Mesenteric fat pad (tissue), 1 donor: ENCODE measurements at places on chromosomes 11 and 22.

- DNase-seq, result no peak
Measured at GRCh38 chr11:106228996-106229395, 151.5 kb downstream of the AASDHPPT start.

- no peak for DNase-seq
Measured at GRCh38 chr11:8640267-8640906, 42.1 kb downstream of the TRIM66 start.

DNA sequence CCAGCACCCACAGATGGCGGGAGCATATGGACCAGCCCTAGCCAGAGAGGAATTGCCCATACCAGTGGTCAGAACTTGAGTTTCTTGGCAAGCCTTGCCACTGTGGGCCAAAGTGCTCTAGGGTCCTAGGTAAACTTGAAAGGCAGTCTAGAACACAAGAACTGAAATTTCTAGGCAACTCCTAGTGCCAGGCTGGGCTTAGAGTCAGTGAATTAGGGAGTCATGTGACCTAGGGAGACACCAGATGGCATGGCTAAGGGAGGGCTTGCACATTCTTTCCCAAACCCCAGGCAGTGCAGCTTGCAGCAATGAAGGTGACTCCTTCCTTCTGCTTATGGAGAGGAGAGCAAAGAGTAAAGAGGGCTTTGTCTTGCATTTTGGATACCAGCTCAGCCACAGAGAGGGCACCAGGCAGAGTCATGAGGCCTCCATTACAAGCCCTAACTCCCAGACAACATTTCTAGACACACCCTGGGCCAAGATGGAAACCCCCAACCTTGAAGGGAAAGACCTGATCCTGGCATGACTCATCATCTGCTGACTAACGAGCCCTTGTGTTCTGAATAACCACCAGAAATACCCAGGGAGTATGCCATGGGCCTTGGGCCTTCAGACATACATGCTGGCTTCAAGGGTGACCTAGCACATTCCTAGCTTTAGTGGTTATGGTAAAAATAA is 19.2 kb upstream of the OR56A3 start:
- DNase-seq, result no peak

GRCh38 chr22:39724390-39724789 is 153.8 kb downstream of the CACNA1I start:
- no peak for DNase-seq

- DNase-seq, result no peak
Measured at GRCh38 chr11:115505175-115505574, 960 bp upstream of the CADM1 start.

DNA sequence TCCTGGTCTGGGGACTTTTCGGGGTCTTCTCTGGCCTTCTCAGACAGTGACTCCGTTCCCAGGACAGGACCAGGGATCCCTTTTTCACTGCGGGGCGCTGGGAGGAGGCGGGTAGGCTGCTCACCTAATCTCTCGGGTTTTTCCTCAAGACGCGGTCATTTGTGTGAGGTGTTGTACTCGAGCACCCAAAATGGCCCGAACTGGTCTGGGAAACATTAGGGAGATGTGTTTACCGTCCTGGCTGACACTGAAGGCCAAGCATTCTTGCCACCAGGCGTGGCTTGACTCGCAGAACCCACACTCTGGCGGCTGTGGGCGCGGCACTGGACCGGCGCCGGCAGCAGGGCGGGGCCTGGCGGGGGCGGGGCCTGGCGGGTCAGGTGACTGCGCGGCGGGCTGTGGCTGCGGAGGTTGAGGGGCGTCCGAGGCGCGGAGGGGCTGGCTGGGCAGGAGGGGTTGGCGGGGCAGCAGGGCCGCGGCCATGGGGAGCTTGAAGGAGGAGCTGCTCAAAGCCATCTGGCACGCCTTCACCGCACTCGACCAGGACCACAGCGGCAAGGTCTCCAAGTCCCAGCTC is at the start of gene SWAP70:
SWAP70 (plus strand) TSS at position 379 of the 577 bp plus-strand sequence; CDS start at position 482, 103 bp downstream.
- DNase-seq, result peak; percentile 98

DNA sequence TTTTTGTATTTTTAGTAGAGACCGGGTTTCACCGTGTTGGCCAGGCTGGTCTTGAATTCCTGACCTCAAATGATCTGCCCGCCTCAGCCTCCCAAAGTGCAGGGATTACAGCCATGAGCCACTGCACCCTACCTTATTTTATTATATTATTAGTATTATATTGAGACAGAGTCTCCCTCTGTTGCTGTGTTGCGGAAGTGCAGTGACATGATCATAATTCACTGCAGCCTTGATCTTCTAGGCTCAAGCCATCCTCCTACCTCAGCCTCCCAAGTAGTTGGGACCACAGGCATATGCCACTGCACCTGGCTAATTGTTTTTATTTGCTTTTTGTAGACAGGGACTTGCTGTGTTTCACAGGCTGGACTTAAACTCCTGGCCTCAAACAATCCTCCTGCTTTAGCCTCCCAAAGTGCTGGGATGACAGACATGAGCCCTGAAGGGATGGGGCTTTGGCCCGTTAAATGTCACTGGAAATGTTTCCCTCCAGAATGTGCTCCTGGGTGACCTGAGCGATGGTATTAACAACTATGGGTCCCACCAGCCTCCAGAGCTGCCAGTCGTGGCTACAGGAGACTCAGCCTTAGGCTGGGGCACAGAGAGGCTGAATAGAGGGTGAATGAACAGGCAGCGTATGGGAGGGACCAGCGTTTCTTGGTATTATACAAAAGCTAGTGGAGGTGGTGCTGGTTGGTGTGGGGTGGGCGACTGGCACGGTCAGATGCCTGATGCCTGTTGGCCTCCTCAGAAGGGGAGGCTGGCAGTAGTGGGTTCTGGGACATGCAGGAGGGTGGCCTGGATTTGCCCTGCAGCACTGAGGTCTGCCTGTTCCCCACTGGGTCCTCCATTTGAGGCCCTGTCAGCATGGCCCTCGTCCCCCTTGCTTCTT is 7.3 kb downstream of the TANGO2 start:
- DNase-seq, result no peak

GRCh38 chr11:3803726-3804495 is 4.4 kb upstream of the PGAP2 start:
- peak; percentile 62 for DNase-seq

GRCh38 chr22:43172191-43172590 is 14.7 kb downstream of the TTLL12 start:
- no peak for DNase-seq

DNA sequence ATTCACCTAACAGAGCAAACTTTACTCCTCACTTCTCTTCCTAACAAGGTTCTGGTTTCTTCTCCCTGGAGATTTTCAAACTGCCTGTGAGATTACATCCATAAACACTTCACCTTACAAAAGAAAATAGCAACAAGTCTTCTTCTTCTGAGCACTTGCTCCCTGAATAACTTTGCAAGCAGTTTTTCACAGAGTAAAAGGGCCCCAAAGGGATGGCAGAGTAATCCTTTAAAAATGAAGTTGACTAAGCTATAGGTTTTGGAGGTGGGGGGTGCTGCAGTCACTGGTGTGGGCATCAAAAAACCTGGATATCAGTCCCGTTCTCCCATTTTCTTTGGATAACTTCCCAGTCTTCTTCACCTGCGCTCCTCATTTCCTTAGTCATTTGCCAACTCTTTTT is 484.9 kb downstream of the MIAT start:
- no peak for DNase-seq

- no peak for DNase-seq
Measured at GRCh38 chr11:86442827-86443226, 68.1 kb downstream of the CCDC81 start.

- DNase-seq, result no peak
Measured at GRCh38 chr11:61468002-61468401, 38.1 kb downstream of the SDHAF2 start.

- no peak for DNase-seq
Measured at GRCh38 chr11:22787551-22788162, 41.9 kb downstream of the SVIP start.
